Vagina (tissue), 2 donors: ENCODE measurements at places on chromosomes 6 and 20.

- no peak for DNase-seq
Observed at GRCh38 chr6:85404564-85405174, 45.2 kb upstream of the NT5E start.

DNA sequence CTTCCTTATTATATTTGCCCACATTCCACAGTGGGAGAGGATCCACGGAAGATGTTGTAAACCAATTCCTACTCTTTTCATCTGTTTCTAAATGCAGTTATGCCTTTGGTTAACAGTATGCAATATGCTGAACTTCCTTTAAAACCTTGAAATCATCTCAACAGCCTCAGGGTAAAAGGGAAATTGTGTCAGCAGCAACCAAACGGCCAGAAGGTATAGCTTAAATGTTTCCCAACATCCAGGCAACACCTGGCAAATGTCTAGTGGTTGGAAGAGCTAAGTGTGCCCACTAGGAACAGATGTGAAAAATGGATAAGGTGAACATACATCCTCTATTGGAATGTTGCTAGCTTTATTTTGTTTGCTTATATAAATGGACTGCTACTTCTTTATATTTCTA lies 164.8 kb downstream of the FAXC start:
- DNase-seq = no peak

- no peak for DNase-seq
Observed at GRCh38 chr6:168090064-168090690, 11.2 kb upstream of the FRMD1 start.

- no peak for DNase-seq
Observed at GRCh38 chr6:147560670-147561069, 52.2 kb downstream of the SAMD5 start.

GRCh38 chr6:54244430-54244829 lies 63.8 kb upstream of the TINAG start:
- DNase-seq = no peak

GRCh38 chr20:9555781-9556180 lies 41.4 kb downstream of the LAMP5 start:
- no peak for DNase-seq

DNA sequence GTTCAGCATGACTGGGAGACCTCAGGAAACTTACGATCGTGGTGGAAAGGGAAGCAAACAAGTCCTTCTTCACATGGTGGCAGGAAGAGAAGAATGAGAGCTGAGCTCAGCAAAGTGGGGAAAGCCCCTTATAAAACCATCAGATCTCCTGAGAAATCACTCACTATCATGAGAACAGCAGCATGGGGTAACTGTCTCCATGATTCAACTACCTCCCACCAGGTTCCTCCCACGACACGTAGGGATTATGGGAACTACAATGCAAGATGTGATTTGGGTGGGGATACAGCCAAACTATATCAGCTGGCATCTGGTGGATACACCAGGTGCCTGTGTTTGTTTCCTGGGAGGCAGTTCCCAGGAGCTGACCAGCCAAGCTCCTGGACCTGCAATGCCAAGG lies 4.9 kb downstream of the DDO start:
- DNase-seq = peak; percentile 40

DNA sequence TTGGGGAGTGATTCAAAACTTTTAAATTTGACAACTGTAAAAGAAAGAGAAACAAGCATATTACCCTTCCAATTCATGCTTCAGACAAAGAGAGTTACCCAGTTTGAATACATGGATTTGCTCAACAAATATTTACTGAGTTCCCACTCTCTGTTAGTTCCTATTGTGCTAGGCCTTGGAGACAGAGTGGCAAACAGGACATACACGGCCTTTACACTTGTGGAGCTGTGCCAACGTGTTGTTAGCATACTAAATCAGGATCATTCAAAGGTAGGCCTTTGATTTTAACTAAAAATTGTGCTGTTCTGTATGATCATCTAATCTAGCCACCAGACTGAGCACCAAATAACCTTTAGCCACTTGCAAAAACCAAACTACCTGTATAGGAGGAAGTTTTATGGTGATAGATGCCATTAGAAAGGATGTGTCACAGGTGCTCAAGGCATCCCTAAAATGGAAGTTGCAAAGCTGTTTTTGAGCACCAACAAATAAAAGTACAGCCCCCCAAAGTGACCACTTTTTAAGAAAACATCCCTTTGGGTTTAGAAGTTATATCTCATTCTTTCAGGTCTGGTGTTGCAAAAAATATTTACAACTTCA lies 84.5 kb downstream of the CHD6 start:
- no peak for DNase-seq

- no peak for DNase-seq
Observed at GRCh38 chr6:151412909-151413308, 21.6 kb upstream of the ZBTB2 start.

- no peak for DNase-seq
Observed at GRCh38 chr6:156543431-156543830, 233.7 kb upstream of the ARID1B start.

- DNase-seq = no peak
Observed at GRCh38 chr6:42239333-42239732, 21.7 kb upstream of the MRPS10 start.

GRCh38 chr6:43147691-43148477 lies 23.2 kb upstream of the SRF start:
- no peak for DNase-seq

- DNase-seq = no peak
Observed at GRCh38 chr6:14858808-14859207, 387.1 kb upstream of the JARID2 start.

DNA sequence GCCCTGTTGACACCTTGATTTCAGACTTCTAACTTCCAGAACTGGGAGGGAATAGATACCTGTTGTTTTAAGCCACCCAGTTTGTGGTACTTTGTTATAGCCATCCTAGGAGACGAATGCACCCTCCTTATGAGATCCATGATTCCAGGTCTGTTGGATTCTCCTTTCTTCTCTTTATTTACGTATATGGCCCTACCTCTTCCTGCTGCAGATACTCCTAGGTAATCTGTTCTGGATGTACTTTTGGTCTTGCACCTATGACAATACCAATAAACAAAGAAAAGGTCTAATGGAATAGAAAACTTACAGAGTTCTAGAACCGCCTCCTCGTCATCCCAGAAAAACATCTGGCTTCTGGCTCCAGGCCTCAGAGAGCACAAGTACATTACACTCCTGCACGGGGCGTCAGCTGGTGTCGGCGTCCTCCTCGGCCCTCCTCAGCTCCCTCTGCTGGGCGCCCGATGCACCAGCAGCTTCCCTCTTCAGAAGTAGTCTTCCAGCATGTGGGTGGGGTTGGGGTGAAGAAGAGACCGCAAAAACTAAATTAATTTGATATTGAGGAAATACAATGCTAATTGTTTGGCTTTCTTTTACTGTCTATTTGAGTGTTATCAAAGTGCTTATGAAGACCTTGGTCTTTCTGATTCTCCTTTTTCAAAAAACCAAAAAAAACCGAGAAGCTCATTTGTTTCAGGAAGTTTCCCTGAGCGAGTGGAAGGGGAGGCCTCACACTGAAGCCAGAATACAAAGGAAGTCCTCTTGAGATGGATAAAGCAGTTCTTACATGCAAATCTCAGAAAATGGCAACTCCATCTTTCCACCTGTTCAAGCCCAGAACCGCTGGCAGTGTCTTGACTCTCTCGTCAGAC lies 9.7 kb upstream of the ATXN1 start:
- no peak for DNase-seq

DNA sequence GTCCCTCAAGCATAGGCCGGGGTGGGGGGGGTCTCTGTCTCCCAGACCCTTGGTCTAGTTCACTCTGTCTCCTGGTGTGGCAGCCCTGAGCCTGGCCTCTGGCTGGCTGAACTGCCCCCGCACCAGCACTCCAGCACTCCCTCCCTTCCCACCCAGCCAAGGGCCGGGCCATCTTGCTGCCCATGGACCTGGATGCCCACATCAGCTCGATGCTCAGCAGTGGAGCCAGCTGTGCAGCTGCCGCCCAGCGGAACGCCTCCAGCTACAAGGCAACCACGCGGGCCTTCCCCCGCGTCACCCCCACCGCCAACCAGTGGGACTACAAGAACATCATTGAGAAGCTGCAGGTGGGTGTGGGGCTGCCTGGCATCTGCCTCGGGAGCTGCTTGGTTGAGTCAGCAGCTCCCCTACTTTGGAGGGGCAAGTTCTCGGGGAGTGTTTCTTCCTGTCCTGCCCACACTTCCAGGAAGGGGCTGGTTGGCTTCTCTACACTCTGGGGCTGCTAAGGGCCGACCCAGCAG lies 28.4 kb downstream of the UQCC2 start:
- DNase-seq = no peak

GRCh38 chr6:35267897-35268296 lies 8.4 kb downstream of the ZNF76 start:
- no peak for DNase-seq

- no peak for DNase-seq
Observed at GRCh38 chr6:39416026-39416425, 93.5 kb upstream of the KCNK16 start.

DNA sequence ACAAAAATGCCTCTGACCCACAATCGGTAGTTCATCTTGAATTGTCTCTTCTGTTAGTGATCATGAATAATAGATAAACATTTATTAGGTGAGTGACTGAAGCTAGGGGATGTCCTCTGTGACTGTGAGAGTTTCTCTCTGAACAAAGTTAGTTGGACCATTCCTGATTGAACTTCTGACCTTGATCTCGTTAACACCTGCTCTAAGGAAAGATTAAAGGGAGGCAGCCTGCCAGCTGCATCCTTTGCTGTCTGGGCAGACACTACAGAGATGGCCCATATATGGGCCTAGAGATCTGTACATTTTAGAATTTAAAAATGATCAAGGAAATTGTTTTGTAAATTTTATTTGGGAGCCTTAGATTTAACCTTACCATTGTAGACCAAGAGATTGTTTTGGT lies 27.3 kb downstream of the MAPK14 start:
- no peak for DNase-seq

GRCh38 chr6:159687341-159687740 lies 5.7 kb downstream of the SOD2 start:
- DNase-seq = no peak

- DNase-seq = no peak
Observed at GRCh38 chr6:157033428-157034140, 256.4 kb downstream of the ARID1B start.

- DNase-seq = no peak
Observed at GRCh38 chr6:18261877-18262276, 2.5 kb downstream of the DEK start.

DNA sequence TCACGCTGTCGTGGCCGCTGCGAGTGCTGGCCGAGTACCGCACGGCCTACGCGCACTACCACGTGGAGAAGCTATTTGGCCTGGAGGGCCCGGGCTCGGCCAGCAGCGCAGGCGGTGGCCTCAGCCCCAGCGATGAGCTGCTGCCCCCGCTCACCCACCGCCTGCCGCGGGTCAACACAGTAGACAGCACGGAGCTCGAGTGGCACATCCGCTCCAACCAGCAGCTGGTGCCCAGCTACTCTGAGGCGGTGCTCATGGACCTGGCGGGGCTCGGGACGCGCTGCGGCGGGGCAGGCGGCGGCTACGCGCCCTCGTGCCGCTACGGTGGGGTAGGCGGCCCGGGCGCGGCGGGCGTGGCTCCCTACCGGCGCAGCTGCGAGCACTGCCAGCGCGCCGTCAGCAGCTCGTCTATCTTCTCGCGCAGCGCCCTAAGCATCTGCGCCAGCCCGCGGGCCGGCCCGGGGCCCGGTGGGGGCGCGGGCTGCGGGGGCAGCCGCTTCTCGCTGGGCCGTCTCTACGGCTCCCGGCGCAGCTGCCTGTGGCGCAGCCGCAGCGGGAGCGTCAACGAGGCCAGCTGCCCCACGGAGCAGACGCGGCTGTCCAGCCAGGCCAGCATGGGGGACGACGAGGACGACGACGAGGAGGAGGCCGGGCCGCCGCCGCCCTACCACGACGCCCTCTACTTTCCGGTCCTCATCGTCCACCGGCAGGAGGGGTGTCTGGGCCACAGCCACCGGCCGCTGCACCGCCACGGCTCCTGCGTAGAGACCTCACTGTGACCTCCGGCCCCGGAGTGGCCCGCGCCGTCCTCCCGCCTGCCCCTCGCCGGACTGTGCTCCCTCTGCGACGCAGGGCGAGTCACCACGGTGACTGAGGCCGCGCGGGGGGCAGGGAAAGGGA lies 5.7 kb downstream of the TMEM151B start:
- DNase-seq = no peak

DNA sequence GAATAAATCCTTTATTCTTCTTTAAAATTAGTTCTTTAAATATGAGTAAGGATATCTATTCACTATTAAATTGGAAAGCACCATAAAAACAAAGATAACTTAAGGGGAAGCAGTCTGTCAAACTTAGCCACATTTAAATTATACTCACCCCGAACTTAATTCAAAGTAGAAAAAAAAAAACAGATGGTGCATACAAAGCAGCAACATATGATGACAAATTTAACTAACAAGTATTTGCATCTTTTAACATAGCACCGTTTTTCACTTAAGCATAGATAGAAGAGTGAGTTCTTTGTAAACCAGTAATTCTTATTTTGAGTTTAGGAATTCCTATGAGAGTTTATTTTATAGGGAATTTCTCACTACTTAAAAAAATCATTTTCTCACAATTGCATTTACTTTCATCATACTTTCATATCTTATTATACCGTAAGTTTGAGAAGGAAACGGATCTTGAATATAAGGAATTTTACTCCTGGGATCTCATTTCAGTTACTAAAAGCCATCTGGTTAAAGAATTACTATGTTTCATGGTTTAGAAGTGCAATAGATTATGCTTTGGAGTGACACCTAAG lies 828.2 kb upstream of the MAP3K7 start:
- no peak for DNase-seq

DNA sequence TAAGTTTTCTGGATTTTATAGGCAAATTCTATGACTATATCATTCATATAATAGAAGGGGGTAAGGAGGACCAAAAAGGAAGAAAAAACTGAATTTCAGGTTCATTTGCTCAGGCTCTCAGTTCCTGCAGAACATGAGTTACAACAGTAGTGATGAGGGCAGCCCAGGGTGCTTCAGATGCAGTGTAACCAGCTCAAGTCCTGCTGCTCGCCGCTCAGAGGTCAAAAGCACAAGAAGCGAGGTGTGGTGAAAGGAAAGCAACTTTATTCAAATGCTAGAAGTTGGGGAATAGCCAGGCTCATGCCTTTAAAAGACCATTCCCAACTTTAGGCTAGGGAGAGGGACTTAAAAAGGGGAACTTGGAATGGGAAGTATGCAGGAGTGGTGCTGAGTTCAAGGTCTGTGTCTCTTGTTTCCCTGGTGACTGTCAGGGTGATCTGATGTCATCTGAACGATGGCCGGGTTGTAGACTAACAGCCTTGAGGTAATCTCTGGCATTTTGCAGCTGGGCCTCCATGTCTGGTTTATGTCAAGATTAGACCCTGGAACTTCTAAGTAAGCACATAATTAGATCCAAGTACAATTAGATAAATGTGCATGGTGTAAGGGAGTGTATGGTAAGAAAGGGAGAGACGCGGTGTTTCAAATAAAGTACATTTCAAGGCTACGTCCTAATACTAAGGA lies 14.5 kb upstream of the SEC63 start:
- no peak for DNase-seq

- DNase-seq = no peak
Observed at GRCh38 chr6:14591998-14592397, 474.4 kb downstream of the CD83 start.
